ENCODE measurements at places on chromosomes 3 and 15.

- DNase-seq = peak; percentile 32
These were observed 1192.8 kb upstream of the CADM2 start for GRCh38 chr3:83765956-83766355.

DNA sequence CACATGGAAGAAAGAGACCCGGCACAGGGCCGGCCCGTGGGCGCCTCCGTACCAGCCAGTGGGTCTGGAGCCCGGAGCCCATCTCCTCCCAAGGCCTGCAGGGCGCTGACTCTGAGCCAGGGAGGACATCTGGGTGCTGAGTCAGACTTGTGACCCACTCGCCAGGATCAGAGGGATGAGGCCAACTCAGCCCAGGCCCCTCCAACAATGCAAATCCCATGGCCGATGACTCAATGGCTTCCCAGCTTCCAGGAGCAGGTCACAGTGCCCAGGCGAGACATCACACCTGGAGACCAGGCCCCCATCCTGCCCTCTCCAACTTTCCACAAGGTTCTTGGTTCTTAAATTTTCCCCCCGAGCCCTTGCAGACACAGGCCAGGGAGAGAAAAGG is 95.1 kb downstream of the LRIG1 start:
- no peak for DNase-seq

GRCh38 chr3:70974747-70975146 is 608.8 kb downstream of the FOXP1 start:
- DNase-seq = no peak

- no peak for DNase-seq
These were observed 83.0 kb downstream of the CNTN3 start for GRCh38 chr3:74531491-74531890.

DNA sequence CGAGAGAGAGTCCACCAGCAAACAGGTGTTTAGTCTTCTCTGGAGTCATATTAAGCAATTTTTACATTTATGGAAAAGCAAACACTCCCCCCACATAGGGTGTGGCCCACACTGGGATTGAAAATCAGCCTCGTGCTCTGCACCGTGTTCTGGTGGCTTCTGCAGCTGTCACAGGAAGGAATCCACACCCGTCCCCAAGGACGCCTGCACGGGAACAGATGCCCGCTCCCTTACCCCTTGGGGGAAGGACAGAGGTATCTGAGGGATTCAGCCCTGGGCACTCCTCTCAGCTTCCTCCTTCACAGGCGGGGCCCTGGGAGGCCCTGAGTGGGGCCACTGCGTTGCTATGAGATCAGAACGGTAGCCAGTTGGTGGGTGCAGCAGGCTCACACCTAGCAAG is 27.8 kb downstream of the LIPC start:
- peak; percentile 69 for DNase-seq

DNA sequence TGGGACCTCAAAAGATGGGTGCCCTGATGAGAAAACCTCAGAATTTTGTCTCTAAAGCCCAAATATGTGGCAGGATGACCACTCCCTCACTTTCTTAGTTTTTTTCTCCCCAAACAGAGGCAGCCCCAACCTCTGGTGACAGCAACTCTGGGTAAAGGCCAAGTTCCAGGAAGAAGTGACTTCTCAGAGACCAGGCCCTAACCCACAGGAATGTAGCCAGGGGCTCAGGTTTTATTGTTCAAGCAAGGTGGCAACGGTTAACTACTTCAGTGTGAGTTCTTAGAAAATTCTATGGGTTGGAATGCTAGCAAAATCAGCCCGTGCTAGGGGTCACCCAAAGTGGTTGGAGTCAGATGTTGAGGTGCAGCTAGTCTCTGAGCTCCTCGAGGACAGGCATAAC is 5.1 kb upstream of the DNAJA4 start:
- no peak for DNase-seq

- DNase-seq = peak; percentile 33
These were observed 153.5 kb downstream of the UACA start for GRCh38 chr15:70609889-70610288.

GRCh38 chr3:133394561-133395311 is 5.1 kb upstream of the BFSP2 start:
- no peak for DNase-seq

- DNase-seq = no peak
These were observed 51.7 kb downstream of the SCN11A start for GRCh38 chr3:39000008-39000450.

DNA sequence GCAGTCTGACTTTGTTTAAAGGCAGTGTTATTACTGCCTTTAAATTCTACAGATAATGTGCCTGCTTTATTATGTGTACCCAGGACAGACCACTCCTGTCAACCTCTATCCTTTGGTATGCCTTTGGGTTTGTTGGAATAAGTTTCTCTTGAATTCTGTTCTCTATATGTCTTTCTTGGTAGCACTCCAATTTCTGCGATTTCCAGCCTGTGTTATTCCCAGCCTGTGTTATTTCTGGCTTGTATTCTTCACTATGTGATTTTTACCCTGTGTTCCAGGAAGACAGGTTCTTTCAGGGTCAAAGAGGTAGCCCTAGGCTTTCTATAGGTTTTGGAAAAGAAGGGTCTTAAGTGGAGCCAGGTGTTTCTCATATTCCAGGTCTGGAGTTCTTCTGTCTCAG is 407.4 kb upstream of the AZI2 start:
- no peak for DNase-seq

GRCh38 chr3:42511201-42511600 is 8.8 kb downstream of the VIPR1 start:
- no peak for DNase-seq

GRCh38 chr3:187983484-187984124 is 170.4 kb upstream of the LPP start:
- DNase-seq = no peak

GRCh38 chr3:50419595-50420370 is 60.5 kb upstream of the TMEM115 start:
- no peak for DNase-seq

DNA sequence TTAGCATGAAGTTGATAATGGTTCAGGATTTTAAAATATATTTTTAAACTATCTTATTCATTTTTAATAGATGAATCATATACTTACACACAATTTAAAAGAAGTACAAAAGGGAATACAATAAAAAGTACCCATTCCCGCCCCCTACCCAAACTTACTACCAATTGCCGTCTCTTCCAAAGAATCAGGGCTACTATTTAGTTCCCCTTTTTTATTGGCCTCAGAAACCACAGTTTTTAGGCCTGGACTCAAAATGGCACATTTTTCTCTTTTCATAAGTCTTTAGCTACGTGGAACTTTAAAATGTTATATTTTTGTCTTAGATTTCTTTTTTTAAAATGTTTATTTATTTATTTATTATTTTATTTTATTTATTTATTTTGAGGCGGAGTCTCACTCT is 18.0 kb downstream of the LRRK1 start:
- DNase-seq = no peak

DNA sequence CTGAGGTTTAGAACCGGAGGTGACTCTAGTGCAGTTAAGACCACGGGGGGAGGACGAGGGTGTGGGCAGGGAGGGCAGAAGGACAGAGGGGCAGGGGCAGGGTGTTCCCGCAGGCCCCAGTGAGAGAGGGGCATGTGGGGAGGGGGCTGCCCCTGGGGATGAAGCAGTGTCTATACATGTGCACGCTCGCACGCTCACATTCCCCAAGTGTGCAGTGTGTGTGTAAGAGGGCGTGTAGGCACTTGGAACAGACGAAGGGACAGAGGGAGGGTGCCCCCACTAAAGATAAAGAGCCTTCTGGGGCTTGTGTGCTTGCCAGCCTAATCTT is 69.5 kb upstream of the MEF2A start:
- DNase-seq = no peak

- DNase-seq = no peak
These were observed 111.4 kb downstream of the PGPEP1L start for GRCh38 chr15:98896002-98896721.

DNA sequence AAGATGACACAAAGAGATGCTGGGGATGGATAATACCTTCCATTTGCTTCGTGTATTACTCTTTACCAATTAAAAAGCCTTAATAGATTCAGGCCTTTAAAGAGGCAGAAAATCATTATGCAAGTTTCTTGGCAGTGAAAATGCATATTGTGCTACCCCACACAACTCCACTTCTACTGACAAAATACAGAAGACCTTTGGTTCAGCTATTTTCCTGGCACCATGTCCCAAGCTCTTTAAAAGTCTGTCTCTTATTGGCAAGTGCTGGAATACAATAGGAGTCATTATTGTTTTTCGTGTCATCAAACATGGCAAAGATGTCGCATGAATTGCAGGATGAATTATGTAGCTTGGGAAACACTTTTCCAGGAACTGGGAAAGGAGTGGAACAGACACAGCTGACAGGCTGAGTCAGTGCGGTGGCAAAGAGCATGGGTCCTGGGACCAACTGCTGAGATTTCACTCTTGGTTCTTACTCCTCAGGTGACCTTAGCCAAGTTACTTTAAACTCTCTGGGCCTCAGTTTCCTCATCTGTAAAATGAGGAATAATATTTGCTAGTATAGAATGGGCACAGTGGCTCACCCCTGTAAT is 5.5 kb upstream of the TSPAN3 start:
- DNase-seq = no peak

DNA sequence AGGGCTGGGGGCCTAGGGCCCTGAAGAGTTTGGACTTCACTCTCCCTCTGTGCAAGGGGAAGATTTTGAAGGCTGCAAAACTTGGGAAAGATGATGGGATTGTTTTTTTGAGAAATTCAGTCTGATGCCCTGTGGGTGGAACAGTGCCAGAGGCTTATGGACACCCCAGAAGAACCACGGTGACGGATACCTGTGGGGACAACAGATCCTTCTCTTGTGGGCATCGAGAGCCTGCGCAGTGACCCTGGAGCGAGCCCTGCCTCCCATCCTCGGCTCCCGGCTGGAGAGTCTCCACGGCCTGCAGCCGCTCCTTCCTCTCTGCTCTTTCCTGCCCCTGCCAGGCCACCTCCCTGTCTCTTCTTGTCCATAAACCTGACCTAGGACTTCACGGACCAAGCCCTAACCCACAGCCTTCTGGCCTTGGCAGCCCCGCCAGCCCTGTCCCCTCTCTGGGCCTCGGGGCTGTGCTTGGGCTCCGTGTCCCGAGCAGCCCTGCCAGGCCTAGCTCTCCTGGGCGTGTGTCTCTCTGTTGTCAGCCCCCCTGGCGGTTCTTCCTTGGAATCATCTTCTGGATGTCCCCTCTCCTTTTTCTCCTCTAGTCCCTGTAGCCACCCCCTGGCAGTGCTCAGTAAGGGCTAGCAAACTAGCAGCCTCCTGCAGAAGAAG is 98.4 kb downstream of the VGLL4 start:
- no peak for DNase-seq

- DNase-seq = no peak
These were observed 131.2 kb downstream of the KLF13 start for GRCh38 chr15:31457631-31458526.

DNA sequence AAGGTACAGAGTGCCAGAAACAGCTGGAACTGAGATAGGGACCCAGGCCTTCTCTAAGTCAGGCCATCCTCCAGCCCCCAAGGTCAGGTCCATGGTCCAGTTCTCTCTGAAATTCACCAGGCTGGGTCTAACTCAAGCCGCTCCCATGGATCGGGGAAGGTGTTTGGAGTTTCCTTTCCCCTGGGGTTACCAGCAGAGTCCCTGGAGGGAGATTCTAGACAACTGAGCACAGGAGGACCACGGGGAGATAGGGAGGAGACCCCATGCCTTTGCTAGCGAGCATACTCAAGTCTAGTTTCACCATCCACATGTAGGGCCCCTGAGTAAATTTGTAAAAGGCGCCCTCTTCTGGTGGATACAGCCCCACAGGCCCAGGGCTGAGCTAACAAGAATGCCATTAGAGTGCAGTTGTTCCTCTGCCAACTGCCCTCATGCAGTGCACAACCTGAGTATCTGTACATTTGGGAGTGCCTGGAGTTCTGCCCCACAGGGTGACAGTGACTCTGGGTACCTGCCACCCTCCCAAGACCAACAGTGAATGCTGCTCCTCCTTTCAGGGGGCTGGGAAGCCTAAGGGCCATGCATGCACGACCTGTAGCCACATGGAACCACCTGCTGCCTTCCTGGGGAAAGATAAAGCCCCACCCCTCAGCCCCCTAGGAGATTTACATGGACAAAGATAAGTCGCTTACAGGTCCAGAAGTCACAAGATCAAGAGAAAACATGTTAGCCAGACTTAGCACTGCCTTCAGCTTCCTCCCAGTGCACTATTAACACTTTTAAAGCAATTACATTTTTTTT is 89.0 kb downstream of the IQSEC1 start:
- DNase-seq = peak; percentile 82

DNA sequence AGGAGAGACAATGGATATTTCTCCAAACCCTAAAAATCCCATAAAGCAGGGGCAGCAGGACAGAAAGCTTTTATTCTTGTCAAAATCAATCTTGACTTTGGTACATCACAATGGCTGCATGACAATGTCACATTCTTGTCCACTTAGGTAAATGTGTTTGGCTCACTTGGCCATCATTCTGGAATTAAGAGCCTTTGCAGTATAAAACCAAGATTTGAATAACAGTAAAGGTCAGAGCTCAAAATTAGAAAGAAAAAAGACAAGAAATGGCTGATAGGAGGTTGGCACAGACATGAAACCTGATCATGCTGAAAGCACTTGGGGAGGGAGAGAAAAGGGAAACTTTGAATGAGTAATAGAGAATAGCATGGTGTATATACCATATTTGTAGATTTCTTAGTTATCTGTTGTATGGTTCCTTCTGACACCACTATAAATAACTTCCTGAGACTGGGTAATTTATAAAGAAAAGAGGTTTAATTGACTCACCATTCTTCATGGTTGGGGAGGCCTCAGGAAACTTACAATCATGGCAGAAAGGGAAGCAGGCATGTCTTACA is 158.5 kb upstream of the SGO1 start:
- DNase-seq = no peak

GRCh38 chr15:41904541-41905005 is 10.7 kb upstream of the SPTBN5 start:
- peak; percentile 83 for DNase-seq

DNA sequence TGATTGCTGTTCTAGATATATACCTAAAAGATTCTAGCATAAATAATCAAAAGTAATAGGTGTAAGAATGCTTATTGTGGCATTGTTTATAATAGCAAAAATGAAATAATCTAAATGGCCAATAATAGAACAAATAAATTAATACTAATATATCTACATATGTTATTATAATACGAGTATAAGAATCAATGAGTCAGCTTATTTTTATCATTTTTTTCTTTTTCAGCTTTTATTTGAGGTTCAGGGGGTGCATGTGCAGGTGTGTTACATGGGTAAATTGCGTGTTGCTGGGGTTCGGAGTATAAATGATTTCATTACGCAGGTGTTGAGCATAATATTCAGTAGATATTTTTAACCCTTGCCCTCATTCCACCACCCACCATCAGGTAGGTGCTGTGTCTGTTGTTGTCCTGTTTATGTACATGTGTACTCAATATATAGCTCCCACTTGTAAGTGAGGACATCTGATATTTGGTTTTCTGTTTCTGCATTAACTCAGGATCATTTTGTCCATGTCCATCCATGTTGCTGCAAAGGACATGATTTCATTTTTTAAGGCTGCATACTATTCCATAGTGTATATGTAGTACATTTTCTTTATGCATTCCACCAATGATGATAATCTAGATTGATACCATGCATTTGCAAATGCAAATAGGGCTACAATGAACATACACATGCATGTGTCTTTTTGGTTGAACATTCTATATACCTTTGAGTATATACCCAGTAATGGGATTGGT is 122.2 kb upstream of the GMNC start:
- no peak for DNase-seq

Measured in femur (tissue), 1 donor.